Stimulated activated CD8-positive, alpha-beta memory T cell treated with anti-CD3 and anti-CD28 coated beads, Interleukin-4, amount 100 ng/mL, for 1 hour (primary cell): ENCODE measurements at places on chromosomes 7 and 10.

DNA sequence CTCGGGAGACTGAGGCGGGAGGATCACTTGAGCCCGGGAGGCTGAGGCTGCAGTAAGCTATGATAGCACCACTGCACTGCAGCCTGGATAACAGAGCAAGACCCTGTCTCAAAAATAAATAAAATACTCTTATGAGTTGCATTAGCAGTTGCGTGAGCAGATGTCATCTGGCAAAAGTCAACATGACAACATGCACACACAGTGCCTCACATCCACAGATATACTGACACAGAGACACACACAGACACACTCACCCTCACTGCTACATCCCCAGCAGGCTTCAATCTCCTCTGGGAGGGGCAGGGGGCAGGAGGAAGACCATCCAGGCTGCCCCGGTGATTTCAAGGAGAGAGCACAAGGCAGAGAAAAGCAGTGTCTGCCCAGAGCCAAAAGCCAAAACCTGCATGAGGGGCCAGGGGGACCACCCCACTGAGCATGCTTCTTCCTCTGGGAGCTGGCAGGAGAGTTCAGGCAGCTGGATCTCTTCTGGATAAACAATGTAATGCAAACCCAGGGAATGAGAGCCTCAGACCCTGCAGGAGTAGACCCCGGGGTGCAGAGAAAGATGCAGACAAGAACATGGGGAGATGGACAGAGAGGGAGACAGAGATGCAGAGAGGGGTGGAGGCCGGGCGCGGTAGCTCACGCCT lies 9.6 kb upstream of the ELN start:
- no peak for DNase-seq

- DNase-seq, result no peak
These were observed 156.6 kb upstream of the LYZL2 start for GRCh38 chr10:30786131-30786530.

GRCh38 chr7:36966636-36967035 lies 242.3 kb upstream of the AOAH start:
- no peak for DNase-seq

GRCh38 chr7:98852826-98853225 lies 17.0 kb downstream of the TMEM130 start:
- DNase-seq, result no peak

DNA sequence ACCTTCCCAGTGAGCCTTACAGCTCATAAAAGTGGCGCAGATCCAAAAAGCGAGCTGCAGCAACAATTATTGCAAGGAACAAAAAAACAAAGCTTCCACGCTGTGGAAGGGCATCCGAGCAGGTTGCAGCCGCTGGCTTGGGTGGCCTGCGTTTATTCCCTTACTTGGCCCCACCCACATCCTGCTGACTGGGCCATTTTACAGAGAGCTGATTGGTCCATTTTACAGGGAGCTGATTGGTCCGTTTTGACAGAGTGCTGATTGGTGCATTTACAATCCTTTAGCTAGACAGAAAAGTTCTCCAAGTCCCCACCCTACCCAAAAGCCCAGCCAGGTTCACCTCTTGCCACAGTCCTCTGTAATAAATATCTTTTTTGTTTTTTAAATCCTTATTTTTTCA lies 85.1 kb downstream of the ADCYAP1R1 start:
- no peak for DNase-seq

- DNase-seq, result no peak
These were observed 286.5 kb upstream of the LRRTM3 start for GRCh38 chr10:66639371-66639770.

- DNase-seq, result no peak
These were observed 3.9 kb upstream of the NOLC1 start for GRCh38 chr10:102148275-102148674.
